ENCODE measurements at places on chromosomes 4 and X.

DNA sequence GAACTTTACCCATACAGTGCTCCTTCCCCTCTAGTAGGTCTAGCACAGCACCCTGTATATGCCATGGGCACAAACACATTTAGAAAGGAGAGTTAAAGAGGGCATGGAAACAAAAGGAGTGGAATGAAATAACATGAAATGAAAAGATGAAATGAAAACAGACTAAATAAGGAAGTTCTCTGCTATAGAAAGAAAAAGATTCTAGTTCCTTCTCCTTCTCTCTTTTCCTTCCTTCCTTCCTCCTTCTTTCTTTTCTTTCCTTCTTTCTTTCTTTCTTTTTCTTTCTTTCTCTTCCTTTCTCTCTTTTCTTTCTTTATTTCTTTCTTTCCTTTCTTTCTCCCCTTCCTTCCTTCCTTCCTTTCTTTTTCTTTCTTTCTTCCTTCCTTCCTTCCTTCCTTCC, 2197.4 kb downstream of the PCDH7 start:
- DNase-seq = no peak

DNA sequence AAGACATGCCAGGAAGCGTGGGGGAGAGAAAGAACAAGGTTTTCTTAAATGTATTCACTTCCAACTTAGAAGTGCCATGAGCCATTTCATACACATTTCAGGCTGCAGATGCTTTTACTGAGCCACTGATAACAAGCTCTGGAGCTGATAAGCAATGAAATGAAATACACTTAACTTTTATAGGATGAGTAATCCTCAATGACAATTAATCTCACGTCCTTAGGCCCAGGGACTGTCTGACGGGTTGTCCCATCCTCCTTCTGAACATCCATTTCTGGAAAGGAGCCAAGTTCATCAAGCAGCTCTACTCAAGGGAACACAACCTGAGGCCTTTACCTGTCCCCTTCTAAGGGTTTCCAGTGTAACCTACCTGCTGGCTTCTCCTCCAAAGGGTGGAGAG, 121.2 kb downstream of the PARM1 start:
- DNase-seq = no peak

- DNase-seq = no peak
These were observed 16.1 kb downstream of the IQCM start for GRCh38 chr4:149799546-149799945.

- DNase-seq = no peak
These were observed 67.0 kb downstream of the DDX53 start for GRCh38 chrX:23066588-23067281.

- DNase-seq = no peak
These were observed 1082.3 kb upstream of the PABPC4L start for GRCh38 chr4:135283934-135284333.

DNA sequence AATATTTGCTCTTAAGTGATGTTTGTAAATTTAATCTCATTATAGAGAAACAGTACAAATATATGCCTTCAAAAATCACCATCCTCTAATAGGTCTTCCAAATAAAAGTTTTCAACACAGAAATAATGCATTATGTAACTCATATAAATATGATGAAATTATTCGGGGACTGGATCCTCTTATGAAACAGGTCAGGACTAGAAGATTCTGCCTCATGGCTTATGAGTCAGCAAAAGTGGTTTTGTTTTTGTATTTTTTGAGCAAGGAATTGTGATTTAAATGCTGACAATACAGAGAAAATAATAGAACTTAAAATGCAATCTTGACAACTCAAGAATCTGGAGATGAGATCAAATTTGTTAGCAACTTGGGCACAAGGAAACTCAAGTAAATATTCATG, 179.7 kb upstream of the NDP start:
- DNase-seq = no peak

GRCh38 chr4:18626366-18626765, 604.8 kb upstream of the LCORL start:
- no peak for DNase-seq

GRCh38 chrX:50691820-50692219, 122.2 kb downstream of the SHROOM4 start:
- peak; percentile 21 for DNase-seq

- no peak for DNase-seq
These were observed 1081.5 kb upstream of the TENM3 start for GRCh38 chr4:181161669-181162068.

DNA sequence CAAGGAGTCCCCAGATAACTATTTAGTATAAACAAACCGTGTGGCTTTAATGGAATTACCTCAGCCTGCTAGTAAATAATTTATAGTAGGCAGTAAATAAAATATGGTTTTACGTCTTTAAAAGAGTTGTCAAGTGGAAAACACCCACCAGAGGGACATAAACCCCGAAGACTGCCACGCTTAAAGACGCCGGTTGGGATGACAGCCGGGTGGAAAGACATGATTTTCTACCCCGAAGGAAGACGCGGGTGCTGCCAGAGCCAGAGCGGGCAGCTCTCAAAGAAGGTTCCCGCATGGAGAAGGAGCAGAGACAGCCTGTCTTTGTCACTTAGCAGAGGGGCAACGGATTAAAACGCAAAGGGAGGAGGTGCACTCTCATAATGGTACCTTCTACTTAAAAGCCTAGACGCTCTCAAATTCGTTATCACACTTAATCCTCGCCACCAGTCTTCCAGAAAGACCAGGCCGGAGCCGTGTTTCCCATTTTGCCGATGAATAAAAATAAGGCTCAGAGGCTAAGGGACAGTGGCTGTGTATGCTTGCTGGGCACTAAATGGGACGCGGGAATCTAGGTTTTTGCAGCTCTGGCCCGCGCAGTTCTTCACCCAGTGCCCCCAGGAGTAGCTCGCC, 140.5 kb upstream of the ZIC3 start:
- no peak for DNase-seq

DNA sequence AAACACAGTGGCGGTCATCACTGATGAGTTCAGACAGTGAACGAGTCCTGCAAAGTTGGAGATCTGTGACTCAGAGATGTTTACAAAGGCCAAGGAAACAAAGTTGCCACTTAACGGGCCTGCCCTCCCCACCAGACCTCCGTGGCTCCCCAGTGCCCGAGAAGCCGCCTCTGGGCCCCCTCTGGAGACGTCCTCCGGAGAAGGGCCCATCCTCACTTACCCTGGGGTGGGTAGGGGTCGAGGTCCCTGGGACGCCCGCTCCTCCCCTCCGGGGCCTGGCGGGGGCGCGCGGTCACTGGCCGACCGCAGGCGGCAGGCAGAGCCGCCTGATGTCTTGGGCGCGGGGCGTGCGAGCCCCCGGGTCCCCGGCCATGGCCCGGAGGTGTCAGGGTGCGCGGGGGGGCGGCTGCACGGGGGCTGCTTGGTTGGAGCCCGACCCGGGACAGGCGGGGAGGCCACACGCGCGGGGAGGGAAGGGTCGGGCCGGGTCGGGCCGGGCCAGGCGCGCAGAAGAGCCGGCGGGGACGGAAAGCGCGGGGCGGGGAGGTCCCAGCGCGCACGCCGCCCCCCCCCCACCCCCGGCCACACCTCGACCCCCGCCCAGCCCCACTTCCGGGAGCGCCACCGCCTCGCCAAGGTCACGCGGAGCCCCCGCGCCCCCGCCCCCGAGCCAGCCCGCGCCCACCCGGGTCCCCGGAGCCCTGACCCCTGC, 529 bp downstream of the DHRSX start:
- peak; percentile 3 for DNase-seq

GRCh38 chr4:6781113-6781512, 1.4 kb upstream of the KIAA0232 start:
- DNase-seq = no peak

DNA sequence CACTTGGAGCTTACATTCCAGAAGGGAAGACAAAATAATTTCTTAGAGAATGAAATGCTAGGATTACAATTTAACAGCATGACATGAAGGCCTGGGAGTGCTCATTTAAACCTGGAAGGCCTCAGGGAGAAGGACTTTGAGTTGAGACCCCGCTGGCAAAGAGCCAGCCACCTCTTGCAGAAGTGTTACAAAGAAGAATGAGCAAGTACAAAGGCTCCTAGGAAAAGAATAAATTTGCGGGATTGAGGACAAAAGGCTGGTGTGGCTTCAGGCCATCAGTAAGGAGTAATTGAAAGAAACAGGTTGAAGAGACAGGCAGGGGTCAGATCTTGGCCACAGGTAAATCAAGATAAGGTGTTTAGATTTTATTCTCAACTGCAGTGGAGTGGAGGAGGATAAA, 3.1 kb upstream of the ELOVL6 start:
- no peak for DNase-seq

DNA sequence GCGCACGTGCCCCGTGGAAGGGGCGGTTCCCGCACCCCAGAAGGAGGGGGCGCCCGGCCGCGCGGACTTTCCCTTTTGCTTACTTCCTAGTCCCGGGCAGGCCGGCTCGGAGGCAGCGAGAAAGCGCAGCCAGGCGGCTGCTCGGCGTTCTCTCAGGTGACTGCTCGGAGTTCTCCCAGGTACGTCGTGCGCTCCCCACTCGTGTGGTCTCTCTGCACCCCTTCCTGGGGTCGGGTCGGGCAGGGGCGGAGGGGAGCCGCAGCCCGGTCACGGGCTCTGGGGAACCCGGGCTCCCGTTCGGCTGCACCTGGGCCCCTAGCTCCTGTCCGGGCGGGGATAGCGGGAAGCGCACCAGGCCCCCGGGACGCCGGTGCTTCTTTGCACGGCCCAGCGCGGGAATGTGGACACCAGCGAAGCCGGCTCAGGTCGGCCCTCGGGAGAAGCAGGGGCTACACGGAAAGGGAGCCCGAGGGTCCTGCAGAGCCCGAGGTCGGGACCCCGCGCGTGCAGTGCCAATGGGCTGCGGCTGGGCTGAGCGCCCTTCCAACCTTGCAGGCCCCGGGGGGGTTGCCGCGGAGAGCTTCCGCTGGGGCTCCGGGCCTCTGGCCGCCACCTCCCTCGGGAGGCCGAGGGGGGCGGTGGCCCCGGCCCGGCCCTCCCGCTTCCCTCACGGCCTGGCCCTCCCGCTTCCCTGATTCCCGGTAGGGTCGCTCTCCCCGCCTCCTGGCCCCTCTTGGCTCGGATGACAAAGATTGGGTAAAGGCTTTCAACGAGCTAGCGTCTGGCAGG, at the start of gene TLR2:
Gene TLR2, plus strand, starts transcription at position 99 of the 789 bp plus-strand sequence. CDS start 18,628 bp downstream, outside the sequence.
- peak; percentile 62 for DNase-seq

- DNase-seq = no peak
These were observed 636.3 kb upstream of the HTR2C start for GRCh38 chrX:113947548-113947947.

GRCh38 chrX:28585767-28586166, 1.5 kb upstream of the IL1RAPL1 start:
- DNase-seq = no peak

DNA sequence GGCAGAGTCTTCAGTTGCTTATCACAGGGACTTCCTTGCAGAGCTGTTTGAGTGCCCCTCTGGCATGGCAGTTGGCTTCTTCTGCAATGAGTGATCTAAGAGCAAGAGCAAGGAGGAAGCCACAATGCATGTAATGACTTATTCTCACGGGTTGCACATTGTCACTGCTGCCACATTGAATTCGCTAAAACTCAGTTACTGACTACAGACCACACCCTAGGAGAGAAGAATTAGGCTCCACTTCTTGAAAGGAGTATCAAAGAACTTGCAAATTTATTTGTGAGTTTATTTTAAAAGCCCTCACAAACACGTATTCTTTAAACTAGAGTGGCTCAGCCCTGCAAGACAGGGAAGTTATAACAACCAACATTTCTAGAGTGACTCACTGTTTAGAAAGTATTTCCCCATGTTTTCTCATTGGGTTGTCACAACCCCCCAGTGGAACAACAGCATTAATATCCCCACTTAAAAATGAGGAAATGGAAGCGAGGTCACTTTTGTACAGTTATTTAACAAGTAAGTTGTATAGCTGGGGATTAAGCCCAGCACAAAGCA, 32.4 kb upstream of the RBPJ start:
- no peak for DNase-seq

DNA sequence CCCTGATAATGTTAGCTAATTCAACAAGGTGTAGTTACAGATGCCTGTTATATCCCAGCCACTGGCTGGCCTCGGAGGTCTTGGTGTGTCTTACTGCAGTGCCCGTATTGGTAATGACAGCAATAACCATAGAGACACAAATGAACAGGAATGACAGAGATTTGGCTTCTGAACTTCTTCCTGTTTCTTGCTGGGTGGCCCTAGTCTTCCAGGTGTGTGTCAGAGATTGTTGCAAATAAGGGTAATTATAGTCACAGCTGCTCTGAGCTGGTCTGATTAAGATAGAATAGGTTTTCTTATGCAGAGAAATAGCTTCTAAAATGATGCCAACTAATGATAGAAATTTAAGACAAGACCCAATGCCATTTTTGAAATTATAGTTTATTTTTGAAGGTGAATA, 64.1 kb upstream of the MAD2L1 start:
- no peak for DNase-seq

- DNase-seq = no peak
These were observed 21.5 kb downstream of the RWDD4 start for GRCh38 chr4:183637461-183637860.

DNA sequence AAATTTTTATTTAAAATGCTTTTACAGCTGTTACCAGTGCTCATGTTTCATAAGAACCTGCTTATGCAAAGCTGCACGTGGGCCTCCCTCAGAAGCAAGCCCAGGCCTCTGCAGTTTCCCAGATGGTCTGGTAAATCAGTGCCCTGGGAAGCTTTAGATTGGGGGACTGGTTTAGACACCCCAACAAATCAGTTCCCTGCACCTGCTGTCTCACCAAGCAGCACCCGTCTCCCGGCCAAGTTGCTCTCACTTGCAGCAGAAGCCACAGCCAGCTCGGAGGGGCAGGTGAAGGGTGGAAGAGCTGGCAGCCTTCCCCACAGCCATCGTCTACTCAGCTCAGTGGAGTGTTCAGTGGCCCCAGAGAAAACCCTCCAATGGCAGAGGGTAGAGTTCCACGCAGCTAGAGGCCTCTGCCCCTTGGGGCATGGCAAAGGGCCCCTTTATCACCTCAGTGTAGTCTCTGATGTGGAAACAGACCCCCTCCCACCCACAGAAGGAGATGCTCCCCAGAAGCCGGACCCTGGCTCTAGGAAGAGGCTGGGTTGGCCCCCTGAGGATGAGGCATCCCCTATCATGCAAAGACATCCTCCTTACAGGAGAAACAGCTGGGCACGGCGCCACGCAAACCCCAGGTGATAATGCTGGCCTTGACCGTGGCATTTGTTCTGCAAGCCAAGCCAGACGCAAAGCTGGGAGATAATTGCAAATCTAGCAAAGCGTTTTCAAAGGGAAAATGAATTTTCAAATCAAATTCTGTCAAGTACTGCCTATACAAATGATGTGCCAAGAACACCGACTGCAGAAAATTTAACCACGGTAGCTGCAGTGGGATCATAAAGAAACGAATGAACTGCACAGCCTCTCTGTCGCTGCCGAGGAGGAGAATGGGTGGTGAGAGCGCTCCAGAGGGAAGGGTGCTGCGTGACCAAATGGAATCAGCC, 51.9 kb downstream of the ZFYVE28 start:
- no peak for DNase-seq

DNA sequence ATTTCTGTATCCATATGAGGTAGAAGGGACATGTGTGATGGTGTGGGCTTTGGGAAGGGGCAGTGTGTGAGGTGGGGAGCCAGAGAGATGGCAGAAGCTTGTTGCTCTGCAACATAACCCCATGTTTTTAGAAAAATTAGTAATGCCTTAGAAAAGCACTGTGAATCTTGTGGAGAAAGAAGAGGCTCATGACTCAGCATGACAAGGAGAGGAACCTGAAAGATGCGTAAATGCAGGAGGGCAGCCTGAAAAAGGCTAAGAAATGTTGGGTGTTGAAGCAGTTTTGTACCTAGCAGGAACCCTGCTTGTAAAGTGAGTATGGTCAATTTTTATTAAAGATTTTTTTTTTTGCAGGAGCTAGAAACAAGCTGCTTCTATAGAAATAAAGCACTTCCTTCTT, 59.8 kb downstream of the ARSJ start:
- DNase-seq = no peak
